Erythroblast (primary cell): ENCODE measurements at places on chromosomes 1 and 21.
A peak's percentile ranks its signal among the peaks of the same experiment; 100 is the strongest.

GRCh38 chr1:218748071-218748470, 402.9 kb downstream of the TGFB2 start:
- DNase-seq: no peak

- no peak for DNase-seq
These were observed 14.9 kb downstream of the CDA start for GRCh38 chr1:20603504-20604464.

- DNase-seq: no peak
These were observed 3.6 kb upstream of the RERE start for GRCh38 chr1:8821084-8821483.

GRCh38 chr1:50968158-50968820, 1.8 kb upstream of the CDKN2C start:
- DNase-seq: peak; percentile 94

- DNase-seq: no peak
These were observed 61.5 kb downstream of the SYT2 start for GRCh38 chr1:202648605-202649226.

DNA sequence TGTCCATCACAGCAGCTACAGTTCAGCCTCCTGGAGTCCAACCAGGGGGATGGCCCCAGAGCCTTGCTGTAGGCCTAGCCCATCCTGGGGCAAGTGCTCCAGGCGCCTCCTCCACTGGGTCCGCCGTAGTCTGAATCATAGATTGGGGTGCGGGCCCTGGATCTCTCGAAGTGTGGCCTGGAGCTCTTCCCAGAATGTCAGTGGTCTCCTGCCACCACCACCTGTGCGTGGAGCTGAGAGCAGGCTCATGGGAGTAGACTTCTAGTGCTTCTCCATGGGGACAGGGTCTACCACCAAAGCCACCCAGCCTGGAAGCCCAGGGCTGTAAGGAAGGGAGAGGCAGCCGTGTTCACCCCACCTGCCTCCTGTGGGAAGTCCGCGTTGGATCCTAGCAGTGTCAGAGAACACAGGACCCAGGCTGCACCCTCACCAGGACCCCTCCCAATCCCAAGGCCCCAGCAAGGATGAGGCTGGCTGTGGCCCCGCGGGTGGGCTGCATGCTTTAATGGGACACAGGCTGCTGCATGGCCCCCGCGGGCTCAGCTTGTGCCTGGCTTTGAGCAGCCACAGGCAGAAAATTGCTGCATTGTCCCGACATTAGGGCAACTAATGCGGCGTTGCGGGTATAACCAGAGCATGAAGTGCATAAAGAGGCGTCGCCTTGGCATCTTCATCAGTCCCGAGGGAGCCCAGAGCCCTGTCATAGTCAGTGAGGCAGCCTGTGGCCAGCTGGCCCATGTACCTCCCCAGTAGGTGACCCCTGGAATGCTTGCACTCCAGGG, 735 bp upstream of the HES3 start:
- DNase-seq: no peak

DNA sequence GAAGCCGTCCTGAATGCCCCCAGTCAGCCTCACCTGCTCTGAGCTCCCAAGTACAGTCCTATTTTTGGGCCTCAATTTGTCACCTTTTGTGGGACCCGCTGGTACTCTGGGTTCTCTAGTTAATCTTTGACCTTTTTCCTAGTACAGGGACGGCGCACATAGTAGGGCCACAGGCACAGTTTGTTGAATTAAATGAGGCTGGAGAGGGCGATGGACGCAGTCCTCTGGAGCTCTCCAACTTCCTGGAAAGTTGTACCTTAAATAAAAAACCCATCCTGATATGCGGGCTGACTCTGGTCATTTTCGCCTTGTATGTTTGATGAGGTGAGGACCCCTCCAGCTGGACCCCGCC, 4.8 kb downstream of the FAM110D start:
- no peak for DNase-seq

DNA sequence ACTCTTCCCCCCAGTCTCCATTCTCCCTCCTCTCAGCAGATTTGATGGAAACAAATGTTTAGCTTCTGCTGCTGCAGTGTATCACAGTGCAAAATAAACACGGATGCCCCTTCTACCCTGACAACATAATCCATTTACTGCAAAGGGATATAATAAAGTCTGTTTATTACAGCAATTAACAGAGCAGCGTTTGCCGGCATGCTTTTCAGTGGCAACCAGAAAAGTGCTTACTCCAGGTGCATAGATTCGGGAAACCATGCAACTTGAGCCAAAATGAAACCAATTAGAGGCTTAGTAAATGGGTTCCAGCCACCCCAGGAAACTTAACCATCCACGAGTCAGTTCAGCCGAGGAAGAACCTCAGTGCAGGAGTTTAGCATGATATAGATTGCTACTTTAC, 12.9 kb upstream of the LEMD1 start:
- DNase-seq: no peak

DNA sequence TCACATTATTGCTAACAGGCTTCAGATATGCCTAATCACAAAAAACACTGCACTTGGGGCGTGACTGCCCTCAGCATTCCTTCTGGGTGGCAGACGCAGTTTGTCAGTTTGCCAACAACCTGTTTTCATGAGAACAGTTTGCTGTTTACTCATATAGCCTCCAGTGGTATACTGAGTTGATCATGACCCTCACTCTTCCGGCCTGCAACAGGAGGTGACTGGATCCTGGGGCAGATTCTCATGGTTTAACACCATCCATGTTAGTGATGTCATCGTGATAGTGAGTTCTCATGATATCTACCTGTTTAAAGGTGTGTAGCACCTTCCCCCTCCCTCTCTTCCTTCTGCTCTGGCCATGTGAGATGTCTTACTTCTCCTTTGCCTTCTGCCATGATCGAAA, 555.2 kb downstream of the PLPP3 start:
- no peak for DNase-seq

- no peak for DNase-seq
These were observed 15.0 kb upstream of the SLC2A7 start for GRCh38 chr1:9041116-9041779.

GRCh38 chr1:35097224-35097623, 18.0 kb downstream of the ZMYM1 start:
- DNase-seq: no peak

DNA sequence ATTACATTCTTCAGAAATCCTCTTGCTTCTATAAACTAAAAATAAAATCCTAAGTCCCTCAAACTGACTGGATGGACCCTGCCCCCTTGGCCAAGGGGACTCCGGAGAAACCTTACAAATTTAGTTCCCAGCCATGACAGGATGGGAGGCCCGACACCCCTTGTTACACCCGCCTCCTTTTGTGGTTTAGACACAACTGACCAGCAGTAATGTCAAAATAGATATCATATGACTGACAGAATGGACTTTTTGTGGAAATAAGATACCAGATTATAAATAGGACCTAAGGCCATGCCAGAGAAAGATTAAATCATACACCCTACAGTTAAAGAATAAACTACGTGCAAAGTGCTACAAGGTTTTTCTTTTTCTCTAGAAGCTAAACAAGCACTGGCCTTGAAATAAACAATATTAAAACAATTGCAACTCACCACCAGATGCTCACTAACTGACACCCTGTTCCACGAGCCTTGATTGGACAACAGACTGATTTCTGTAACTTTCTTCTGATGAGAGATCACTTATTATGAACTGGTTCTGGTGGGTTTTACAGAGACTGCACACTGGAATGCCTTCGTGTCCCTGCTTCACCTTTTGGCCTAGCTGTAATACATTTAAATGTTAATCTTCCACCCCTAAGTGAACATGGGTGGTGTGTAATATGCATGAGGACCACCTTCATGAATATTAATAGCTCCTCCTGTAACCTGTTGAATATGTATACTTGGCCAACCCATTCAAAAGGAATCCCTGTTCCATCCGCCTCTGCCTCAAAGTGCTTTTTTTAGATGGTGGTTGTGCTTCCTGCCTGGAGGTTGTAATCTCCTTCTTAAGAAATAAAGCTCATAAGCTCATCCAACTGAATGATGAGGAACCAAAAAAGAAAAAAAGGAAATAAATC, 99.6 kb downstream of the ODF2L start:
- peak; percentile 68 for DNase-seq

- DNase-seq: no peak
These were observed 23.0 kb upstream of the SAMSN1 start for GRCh38 chr21:14569026-14569621.

GRCh38 chr1:151807766-151808165, 2.5 kb upstream of the LINGO4 start:
- no peak for DNase-seq

GRCh38 chr1:24048205-24048869, 63.6 kb downstream of the MYOM3 start:
- DNase-seq: no peak

GRCh38 chr1:236465959-236466303, 57.9 kb upstream of the LGALS8 start:
- DNase-seq: no peak

- DNase-seq: no peak
These were observed 40.6 kb downstream of the KCNC4 start for GRCh38 chr1:110250749-110251148.

DNA sequence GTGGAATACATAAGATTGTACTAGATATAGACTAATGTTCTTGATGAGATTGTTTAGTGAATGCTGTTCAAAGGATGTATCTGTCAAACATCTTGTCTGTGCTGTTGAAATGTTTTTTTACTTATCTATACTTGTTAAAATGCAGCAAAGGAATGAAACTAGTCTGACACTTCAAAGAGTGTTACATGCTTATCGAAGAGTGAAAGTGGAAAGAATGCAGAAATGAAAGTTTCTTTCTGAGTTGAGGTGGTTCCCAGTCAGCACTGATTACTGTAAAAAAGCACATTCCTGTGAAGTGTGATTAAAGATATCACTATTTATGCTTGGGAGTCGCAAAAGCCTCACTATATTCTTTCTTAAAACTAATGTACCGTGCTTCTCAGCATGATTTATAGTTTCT, 1225.2 kb downstream of the NCAM2 start:
- DNase-seq: no peak

DNA sequence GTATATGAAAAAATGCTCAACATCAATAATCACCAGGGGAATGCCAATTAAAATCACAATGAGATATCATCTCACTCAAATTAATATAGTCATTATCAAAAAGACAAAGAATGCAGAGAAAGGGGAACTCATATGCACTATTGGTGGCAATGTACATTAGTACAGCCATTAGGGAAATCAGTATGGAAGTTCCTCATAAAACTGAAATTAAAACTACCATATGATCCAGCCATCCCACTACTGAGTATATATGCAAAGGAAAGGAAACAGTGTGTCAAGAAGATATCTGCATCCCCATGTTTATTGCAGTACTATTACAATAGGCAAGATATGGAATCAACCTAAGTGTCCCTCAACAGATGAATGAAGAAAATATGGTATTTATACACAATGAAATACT, 32.1 kb upstream of the TEKT2 start:
- no peak for DNase-seq
